ENCODE measurements at places on chromosomes 2 and 18.

- no peak for DNase-seq
Observed at GRCh38 chr2:25819597-25820039, 58.7 kb downstream of the ASXL2 start.

- DNase-seq, result no peak
Observed at GRCh38 chr2:13604951-13605661, 888.4 kb downstream of the TRIB2 start.

- no peak for DNase-seq
Observed at GRCh38 chr2:219418155-219419011, at the start of gene DES. TSS of gene DES (plus strand) at chr2:219418377. CDS start at chr2:219418463, 86 bp downstream.

GRCh38 chr2:43311276-43311675 lies 84.9 kb upstream of the ZFP36L2 start:
- no peak for DNase-seq

DNA sequence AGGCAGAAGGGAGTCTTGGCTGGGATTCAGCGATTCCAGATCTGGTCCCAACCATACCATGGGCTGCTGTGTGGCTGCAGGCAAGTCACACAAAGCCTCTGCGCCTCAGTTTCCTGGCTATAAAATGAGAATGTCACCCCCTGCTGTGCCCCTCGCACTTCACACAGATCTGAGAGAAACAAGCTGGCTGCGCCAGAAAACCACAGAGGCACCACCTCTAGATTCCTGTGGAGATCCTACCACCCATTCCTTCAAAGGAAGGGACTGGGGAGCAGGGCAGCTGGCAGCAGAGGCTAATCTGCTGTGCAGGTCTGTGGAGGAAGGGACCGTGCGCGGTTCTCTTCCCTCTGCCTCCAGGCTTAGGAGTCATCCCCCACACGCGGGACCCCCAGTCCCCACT lies 19.8 kb downstream of the NEURL3 start:
- DNase-seq, result no peak

DNA sequence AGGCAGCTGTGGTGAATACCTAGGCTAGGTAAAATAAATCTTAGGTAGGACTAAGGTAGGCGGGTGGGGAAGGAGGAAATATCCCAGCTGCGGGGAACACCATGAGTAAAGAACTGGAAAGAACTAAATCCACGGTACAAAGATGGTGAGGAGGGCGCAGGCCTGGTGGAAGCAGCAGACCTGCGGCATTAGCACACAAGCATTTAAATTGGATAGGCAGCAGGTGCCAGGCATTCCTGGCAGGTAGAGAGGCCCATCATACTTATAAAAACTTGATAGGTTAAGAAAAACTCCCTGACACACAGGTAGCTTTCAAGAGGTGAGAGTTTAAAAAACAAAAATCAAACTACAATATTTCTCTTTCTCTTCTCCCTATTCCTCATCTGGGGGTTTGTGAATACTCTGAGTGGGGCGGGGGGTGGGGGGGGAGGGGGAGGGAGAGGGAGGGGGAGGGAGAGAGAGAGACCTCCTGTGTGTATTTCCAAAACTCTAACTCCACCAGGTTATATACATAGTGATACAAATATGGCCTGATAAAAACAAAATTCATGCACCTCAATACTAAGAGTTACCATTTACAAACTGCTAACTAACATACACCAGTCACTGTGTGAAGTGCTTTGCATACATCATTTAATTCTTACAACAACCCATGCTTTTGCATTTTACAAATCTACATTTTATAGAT lies 13.5 kb downstream of the AAK1 start:
- DNase-seq, result no peak

DNA sequence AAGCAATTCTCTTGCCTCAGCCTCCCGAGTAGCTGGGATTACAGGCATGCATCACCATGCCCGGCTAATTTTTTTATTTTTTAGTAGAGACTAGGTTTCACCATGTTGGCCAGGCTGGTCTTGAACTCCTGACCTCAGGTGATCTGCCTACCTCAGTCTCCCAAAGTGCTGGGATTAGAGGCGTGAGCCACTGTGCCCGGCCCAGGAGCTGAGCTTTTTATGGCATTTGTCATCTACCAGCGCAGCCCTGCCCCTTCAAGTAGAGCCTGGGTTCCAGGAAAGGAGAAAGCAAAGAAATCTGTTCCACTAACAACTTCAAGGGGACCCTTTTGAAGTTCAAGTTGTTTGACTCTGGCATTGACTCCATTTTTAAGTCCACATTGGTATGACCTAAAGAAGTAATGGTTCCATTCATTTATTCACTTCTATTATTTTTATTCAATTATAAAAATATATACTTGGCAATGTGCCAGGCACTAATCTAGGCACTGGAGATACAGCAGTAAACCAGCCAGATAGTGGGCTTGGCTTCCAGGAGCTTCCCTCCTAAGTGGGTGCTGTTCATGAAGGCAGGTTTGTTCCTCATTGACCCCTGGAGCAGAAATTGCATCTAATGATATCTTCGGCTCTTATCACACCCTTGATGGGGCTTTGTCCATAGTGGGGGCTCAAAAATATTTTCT lies 8.0 kb upstream of the SFTPB start:
- DNase-seq, result no peak

- no peak for DNase-seq
Observed at GRCh38 chr2:240595381-240596079, 9.0 kb downstream of the CAPN10 start.

DNA sequence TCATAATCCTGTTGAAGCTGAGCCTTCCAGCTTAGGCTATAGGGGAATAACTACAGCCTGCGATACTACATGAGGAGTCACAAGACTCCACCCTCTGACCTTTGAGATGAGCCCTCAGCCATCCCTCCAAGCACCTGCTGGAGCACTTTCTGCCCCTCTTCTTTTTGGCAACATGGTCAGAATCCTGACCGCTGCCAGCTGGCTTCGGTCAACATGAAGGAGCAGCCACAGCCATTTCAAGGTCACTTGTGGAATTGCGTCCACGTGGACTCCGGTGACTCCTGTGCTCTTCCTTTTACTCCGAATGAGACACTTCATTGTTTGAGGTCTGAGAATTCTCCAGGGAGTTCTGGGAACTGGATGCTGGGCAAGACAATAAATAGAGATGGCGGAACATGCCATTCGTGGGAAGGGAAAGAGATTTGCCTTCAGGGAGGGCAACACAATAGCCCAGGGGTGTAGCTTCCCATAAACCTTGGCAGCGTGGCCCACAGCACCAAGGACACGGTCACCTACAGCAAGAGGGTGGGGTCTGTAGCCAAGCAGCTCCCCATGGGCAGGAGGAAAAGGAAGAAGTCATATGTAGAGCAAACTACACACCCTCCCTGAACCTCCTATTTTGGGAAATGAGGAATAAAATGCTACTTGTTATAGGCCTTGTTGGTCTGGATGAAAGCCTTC lies 73.3 kb upstream of the PPP1CB start:
- no peak for DNase-seq

All from hypothalamus (tissue), 51 donors.